ENCODE measurements at places on chromosomes 2 and 18.

- DNase-seq = no peak
Measured at GRCh38 chr2:160647967-160648685, 154.5 kb upstream of the RBMS1 start.

GRCh38 chr2:239803102-239803765, 221.9 kb downstream of the NDUFA10 start:
- DNase-seq = no peak

- no peak for DNase-seq
Measured at GRCh38 chr2:199707593-199708185, 143.3 kb downstream of the FTCDNL1 start.

GRCh38 chr18:12086249-12086648, 7.4 kb upstream of the ANKRD62 start:
- peak; percentile 38 for DNase-seq

DNA sequence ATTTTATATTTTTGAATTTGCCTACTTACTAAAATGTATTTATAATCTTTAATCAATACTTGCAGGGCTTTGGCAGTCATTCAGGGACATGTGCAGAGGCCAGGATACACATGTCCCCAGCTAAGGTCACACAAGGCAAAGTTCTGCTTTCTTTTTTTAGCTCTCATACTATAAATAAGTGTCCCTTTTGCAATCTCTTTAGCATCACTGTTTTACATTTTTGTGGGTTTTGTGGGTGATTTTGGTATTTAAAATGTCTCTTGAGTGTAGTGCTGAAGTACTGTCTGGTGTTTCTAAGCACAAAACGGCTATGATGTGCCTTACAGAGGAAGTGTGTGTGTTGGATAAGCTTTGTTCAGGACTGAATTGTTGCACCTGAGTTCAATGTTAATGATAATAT, 309.0 kb upstream of the GULP1 start:
- DNase-seq = no peak

GRCh38 chr2:181357979-181358378, 99.2 kb upstream of the ITGA4 start:
- no peak for DNase-seq

GRCh38 chr18:57027190-57027708, 119.6 kb upstream of the BOD1L2 start:
- no peak for DNase-seq

DNA sequence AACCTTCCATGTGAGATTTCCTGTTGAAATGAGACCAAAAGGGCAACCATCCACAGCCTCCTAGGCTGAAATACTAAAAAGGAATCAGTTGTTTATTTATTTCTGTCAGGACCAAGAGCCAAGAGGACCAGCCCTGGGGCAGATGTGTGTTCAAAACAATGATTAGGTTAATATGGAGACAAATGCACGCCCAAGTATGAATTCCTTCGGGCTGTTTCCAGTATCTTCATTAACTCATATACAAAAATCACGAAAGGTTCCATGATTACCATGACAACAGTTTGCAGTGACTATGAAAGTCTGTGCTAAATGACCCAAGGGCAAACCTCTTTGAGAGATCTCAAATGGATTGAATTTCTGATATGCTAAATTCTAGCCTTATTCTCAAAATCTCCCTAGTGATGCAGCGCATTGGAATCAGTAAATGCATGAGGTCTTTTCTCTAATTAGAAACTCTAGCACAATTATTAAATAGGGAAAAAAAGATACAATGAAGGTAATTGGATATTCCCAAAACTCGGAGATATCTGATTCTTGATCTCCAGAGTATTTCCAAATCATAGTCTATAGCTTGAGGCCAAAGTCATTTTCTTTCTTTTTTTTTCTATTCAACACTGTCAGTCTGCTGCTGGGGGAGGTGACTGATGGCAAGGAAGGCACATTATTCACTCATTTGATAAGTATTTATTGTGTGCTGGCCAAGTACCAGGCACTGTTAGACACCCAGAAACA, 35.6 kb downstream of the VIT start:
- no peak for DNase-seq

- DNase-seq = peak; percentile 92
Measured at GRCh38 chr18:839224-840022, 27.4 kb upstream of the YES1 start.

GRCh38 chr2:234827096-234827860, 124.5 kb upstream of the SH3BP4 start:
- DNase-seq = no peak

- DNase-seq = no peak
Measured at GRCh38 chr2:62956651-62957050, 94.0 kb upstream of the OTX1 start.

DNA sequence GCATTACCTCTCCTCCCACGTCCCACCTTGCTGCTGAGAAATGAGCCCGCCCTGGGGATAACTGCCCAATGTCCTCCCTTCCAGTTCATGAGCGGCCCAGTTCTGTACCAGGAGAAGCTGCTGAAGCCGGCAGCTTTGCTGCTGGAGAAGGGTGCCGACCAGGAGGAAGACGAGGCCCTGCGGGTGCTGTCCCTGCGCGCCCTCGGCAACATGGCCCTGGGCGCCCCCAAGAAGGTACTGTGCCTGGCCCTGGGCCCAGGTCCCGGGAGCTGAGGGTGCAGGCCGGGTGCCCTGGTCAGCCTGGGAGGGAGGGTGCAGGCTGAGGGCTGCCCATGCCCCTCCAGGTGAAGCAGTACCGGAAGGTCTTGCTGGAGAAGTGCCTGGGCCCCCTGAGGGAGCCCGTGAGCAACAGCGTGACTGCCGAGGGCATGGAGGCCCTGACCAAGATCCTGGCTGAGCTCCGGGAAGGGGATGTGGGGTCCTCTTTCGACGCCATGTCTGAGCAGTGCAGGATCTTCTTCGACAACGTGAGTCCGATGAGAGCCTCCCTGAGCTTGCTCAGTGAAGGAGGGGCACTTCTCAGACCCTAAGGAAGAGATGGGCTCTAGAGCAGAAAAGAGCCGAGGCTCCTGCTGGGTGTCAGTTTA, 25.7 kb downstream of the HJURP start:
- DNase-seq = no peak

DNA sequence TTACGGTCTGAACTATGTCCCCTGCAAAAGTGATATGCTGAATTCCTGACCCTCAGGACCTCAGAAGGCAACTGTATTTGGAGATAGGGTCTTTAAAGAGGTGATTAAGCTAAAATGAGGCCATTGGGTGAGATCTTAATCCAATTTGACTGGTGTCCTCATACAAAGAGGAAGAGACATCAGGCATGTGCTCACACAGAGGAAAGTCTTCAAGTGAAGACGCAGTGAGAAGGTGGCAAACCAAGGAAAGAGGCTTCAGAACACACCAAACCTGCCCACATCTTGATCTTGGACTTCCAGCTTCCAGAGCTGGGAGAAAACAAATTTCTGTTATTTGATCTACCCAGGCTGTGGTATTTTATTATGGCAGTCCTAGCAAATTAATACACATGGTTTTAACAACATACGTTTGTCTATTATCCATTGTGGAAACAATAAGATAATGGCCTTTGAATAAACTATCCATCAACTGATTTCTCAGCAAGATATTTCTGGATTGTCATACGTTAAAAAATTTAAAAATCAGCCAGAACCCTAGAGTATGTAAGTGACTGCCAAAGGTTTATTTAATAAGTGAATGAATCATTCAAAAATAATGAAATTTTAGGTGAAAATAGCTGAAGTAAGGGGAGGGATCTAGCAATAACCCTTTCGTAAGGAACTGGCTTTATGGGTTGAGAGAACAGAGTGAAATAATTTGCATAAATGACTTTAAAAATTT, 6.5 kb downstream of the WIPF1 start:
- DNase-seq = no peak

Data from iPS-NIHi11 (cell line).